ENCODE measurements at places on chromosomes 13 and 19.

DNA sequence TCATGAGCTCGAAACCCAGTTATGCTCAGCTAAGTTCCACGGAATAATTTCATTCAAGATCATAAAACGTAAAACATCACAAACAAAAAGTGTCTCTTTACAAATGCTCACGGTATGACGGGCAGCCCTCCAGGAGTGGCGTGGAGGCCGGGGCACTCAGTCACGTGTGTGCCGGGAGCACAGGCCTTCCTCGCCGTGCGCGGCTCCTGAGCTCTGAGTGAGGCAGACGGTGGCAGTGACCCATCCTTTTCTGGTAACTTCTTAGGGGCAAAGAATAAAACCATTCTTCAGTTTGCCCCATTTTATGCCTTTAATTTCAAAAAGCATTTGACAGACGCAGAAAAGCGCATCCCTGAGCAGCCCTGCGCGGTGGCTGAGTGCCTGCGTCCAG is 72.8 kb downstream of the ATP11A start:
- no peak for DNase-seq

DNA sequence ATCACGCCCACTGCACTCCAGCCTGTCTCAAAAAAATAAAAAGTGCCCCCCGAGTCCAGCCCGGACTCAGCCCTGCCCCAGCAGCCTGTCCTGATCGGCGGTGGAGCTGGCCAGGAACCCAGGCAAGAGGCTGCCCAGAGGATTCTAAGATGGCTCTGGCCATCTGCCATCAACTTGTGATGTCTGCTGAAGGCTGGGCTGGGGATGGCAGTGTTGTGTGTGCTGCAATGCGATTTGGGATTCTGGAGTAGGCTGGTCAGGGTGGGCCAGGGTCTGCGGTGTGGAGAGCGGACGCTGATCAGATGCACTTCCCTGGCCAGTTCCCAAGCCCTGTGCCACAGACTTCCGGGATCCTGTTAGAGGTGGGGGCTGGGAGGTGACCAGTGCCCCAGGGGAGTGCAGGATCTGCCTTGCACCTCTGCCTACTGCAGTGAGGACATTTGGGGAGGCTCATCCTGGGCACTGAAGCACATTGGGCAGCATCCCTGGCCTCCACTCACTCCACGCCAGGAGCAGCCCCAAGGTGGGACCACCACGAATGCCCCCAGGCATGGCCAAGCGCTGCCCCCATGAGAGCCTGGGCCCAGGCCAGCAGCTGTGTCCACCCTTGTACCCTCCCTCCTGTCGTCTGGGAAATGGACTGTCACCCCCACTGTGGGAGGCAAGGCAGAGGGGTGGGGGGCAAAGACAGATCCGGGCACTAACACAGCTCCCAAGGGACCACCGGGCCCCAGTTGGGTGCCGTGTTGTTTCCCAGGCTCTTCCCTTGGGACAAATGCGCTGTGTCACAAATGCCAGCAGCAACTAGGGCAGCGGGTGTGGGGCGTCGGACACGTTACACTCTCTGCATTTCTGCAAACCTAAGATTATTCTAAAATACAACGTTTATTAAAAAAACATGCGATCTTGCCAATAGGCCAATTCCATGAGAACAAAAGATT is 3.4 kb upstream of the TBXA2R start:
- no peak for DNase-seq

- peak; percentile 81 for DNase-seq
Measured at GRCh38 chr19:55088543-55089341, 13.1 kb downstream of the EPS8L1 start.

- DNase-seq = no peak
Measured at GRCh38 chr13:40333226-40333625, 333.2 kb downstream of the FOXO1 start.

DNA sequence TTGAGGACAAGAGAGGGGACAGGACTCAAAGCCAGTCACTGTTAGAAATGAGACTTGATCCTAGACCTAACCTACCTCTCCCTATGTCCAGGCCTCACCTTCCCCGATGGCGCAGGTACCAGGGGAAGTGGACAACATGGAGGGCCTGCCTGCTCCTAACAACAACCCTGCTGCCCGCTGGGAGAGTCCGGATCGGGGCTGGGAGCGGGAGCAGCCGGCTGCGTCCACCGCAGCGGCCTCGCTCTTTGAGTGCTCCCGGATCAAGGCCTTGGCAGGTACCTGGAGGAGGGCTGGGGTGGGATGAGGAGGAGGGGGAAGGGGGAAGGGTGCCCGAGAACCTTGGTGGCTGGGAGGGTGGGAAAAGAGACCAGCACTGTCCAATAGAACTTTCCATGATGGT is 5.7 kb downstream of the SPTBN4 start:
- DNase-seq = no peak
